Dorsolateral prefrontal cortex (tissue), 122 donors: ENCODE measurements at places on chromosomes 7 and 10.

DNA sequence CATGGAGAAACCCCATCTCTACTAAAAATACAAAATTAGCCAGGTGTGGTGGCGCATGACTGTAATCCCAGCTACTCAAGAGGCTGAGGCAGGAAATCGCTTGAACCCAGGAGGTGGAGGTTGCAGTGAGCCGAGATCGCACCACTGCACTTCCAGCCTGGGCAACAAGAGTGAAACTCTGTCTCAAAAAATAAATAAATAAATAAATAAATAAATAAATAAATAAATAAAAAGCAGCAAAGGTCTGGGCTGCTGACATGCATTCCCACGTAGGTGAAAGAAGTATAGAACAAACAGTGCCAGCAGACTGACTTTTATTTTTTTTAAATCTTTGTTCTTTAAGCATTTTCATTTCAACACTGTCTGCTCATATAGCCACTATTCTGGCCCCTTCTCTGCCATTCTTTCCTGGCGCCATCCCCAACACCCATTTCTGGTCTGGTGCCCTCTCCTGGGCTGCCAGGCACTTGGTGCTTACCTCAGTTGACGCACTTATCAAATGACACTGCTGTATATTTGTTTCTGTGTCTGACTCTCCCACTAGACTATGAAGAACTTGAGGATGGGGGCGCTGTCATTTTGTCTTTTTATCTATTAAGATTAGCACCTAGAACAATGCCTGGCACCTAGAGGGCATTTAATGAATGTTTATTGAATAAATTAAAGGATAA lies 15.6 kb downstream of the FAM107B start:
- no peak for DNase-seq

DNA sequence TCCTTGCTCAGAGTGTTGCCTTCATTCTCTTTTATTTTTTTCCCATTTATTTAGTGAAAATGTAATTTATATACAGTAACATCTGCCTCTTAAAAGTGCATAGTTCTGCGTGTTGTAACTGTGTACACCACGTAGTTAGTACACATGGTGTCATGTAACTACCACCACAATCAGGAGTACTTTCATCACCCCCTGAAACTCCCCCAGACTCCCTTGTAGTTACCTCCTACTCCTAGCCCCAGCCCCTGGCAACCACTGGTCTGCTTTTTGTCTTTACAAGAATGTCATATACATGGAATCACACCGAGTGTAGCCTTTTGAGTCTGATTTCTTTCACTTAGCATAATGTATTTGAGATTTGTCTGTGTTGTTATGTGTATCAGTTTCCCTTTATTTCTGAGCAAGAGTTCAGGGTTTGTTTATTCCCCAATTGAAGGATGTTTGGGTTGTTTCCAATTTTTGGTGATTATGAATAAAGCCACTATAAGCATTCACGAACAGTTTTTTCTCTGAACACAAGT lies 50.6 kb downstream of the GRK5 start:
- no peak for DNase-seq

DNA sequence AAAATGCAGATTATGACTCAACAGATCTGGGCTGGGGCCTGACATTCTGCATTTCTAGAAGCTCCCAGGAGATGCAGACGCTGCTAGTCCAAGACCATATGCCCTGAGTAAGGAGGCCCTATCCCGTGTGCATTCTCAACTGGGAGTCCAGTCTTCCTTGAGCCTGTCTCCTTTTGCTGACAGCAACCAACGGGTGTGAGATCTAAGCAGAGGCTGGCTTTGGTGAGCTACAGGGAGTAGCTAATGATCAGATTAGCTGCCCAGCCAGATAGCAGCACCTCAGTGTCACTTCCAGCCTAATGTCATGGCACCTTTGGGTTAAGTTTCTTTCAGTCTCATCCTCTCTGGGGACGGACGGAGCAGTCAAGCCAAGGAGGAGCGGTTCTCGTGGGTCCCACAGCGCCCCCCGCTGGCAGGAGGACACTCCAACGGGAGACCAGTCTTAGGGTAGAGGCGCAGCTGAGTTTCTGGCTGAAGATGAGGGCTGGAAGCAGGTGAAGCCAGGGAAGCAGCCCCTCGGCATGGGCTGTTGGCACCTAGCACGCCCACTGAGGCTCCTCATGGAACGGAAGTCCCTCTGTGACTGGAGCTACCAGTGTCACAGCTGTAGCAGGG lies 154.0 kb downstream of the CCDC3 start:
- DNase-seq: no peak

- no peak for DNase-seq
Measured at GRCh38 chr10:119500123-119500795, 42.3 kb downstream of the RGS10 start.

- no peak for DNase-seq
Measured at GRCh38 chr10:11106621-11107374, 89.1 kb downstream of the CELF2 start.

DNA sequence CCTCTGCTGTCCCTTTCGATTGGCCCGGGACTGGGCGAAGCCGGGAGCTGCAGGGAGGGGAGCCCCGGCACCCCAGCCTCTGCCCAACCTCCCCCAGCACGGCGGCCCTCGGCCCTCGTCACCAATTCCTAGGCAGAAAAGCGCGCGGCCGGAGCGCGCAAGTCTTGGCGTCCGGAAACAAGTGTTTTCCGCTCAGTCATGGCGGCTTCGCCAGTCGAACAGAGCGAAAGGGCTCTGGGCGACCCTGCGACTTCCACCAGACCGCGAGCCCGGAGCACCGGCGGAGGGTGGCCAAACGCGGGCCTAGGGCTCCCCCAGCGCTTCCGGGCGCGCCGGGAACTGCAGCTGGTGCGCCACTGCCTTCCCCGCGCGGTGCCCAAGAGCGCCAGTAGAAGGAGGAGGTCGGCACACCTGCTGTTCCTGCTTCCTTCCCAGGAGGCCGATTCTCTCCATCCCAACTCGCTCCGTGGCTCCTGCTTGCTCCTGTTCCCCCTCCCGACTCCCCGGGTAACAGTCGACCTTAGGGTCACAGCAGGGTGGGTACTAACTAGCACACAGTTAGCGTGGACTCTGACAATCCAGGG lies 729.9 kb downstream of the ZWINT start:
- DNase-seq: peak; percentile 35

DNA sequence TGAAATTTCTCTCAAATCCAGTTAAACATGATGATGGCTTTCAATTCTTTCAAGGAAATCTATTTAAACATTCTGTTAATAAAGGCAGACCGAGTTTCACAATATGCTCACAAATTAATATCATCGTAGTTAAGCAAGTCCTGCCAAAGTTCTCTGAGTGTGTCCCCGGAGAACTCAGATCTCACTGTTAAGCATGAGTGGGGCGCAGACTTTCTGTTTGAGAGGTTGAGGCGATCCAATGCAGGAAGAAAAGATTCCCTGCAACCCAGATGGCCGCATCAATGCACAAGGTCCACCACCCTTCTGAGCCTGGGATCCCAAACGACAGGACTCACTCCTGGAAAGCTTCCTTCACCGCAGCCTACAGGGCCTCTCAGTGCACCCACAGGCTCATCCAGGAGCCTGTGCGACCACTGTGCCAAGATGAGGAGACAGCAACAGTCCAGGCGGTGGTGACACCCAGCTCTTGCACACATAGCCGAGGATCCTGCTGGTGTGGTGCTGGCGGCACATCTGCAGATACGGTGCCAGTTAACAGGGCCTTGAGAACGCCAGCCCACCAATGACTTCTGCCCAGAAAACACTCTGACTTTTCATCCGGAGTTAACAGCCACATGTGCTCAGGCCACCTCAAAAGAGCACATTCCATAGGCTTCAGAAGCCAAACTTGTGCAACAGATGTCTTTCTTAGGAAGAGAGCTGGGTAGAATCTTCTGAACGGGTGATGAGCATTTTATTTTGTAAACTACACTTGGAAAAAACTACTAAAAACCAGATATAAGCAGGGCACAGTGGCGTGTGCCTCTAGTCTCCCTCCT lies 102.1 kb downstream of the ZRANB1 start:
- DNase-seq: no peak

- DNase-seq: no peak
Measured at GRCh38 chr10:100612601-100613595, 77.2 kb downstream of the HIF1AN start.

GRCh38 chr7:28293527-28293835 lies 112.9 kb upstream of the JAZF1 start:
- no peak for DNase-seq

DNA sequence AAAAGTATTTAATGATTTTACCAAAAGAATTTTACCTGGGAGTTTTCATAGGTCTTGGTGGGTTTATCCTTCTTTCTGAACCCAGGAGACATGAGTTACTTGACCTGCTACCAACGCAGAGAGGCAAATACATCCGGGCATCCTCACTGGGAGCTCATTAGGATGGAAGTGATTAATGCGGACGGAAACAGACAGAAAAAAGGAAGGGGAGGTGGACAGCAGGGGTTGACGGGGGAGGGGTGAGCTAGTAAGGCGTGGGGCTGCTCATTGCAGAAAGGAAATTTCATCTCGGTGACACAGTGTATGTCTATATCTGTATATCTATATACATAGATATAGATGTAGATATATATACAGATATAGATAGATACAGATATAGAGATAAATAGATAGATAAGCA lies 408.2 kb upstream of the ADARB2 start:
- DNase-seq: no peak

GRCh38 chr10:128178302-128178958 lies 52.2 kb upstream of the MKI67 start:
- no peak for DNase-seq

- DNase-seq: no peak
Measured at GRCh38 chr10:32263300-32263699, 83.7 kb downstream of the EPC1 start.

GRCh38 chr7:102426268-102427018 lies 6.9 kb upstream of the ORAI2 start:
- DNase-seq: no peak

- no peak for DNase-seq
Measured at GRCh38 chr7:71753956-71754664, 622.2 kb downstream of the GALNT17 start.

- no peak for DNase-seq
Measured at GRCh38 chr10:133251388-133252222, 13.9 kb downstream of the VENTX start.
